ENCODE measurements at places on chromosomes 5 and 9.
A peak's percentile ranks its signal among the peaks of the same experiment; 100 is the strongest.

- DNase-seq = no peak
Measured at GRCh38 chr5:53360811-53361210, 119.6 kb upstream of the FST start.

GRCh38 chr9:16206518-16206917 lies 653.7 kb downstream of the CCDC171 start:
- no peak for DNase-seq

GRCh38 chr9:34744295-34745221 lies 34.6 kb upstream of the CCL21 start:
- peak; percentile 25 for DNase-seq

DNA sequence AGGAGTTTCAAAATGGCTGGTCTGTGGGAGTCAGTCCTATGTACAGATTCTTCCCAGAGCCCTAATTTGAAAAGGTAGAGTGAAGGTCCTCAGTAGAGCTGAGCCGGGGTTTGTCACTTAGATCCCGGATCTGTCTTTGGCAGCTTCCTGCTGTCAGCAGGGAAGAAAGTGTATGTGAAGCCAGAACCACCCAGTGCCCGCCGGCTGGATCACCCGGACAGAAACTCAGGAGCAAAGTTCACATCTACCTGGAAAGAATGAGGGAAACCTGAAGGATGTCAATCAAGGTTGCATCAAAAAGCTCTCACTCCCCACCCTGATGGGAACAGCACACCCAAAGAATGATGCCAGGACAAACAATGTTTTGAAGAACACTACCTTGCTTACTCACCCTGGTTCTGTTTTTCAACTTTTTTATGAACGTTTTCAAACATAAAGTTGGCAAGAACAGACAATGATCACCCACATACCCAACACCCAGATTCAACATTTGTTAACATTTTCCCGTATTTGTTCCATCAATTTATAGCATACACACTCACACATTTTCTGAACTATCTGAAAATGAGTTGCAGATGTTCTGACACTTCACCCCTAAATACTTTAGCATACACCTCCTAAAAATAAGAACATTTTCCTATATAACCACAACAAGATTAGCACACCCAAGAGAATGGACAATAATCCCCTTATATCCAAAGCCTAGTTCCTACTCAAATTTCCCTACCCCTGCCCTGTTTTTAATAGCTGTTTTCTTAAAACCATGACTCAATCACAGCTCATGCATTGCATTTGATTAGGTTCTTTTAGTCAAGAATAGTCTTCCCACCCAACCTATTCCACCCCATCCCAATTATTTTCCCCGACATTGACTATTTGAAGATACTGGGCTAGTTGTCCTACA lies 133.9 kb downstream of the LHFPL2 start:
- peak; percentile 52 for DNase-seq

DNA sequence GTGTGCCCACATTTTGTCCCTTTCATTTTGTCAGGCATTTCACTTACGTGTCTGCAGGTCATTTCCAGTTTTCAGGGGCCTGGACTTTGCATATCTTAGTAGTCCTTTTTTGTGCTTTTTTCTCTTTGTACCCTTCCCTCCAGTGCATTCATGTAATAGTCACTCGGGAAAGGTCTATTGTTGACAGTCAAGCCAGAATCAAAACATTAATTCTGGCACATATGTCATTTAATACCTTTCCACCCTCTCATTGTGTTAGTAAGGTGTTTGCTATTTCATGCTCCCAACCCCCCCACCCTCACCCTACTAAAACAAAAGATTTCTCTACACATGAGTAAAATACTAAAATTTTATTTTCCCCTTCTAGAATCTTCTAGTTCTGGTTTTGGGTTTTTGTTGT lies 42.7 kb downstream of the UGCG start:
- no peak for DNase-seq

DNA sequence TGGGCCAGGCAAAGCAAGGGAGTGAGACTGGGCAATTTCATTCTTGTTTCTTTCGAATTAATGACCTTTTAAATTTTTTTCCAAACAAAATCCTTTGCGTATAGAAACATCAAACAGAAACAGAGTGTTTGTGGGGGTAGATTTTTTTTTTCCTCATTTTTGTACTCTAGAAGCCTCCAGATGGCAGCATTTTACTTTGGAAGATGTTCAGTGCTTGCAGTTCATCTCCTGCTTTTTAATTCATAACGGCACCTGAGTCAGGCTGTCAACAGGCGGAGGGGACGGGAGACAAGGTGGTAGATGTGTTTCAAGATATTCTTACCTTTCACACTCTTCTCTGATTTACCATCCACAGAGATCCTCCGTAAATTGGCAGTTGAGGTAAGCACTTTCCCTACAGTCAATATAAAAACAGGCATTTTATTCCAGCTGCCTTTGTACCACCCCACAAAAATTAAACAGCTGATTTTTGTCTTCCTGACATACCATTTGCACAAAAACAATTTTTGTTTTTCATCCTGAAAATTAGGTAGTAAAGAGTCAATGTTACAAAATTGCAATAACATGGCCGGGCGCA lies 99.5 kb upstream of the FBXL17 start:
- DNase-seq = peak; percentile 39

- no peak for DNase-seq
Measured at GRCh38 chr9:90999425-91000397, 198.1 kb downstream of the SYK start.

GRCh38 chr5:134029156-134029555 lies 24.4 kb upstream of the VDAC1 start:
- no peak for DNase-seq

- DNase-seq = peak; percentile 40
Measured at GRCh38 chr5:172713113-172713808, 57.7 kb downstream of the DUSP1 start.

GRCh38 chr5:165231821-165232508 lies 1726.5 kb downstream of the MAT2B start:
- no peak for DNase-seq

DNA sequence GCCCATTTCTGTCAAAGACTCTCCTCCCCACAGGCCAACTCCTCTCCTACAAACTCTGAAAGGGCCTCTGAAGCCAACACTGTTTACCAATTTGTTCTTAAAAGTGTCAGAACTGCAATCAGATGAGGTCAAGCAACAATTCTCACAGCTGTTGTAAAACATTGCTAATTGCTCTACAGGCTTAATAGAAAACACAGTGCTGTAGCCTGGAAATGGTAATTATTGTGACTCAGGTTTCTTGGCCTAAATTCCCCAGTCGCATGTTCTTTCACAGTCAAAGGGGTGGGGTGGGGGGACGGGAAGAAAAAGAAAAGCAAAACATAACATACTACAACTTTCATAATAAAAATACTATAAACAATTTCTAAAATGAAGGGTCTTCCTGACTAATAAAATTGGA lies 343.2 kb downstream of the DMAC1 start:
- no peak for DNase-seq

DNA sequence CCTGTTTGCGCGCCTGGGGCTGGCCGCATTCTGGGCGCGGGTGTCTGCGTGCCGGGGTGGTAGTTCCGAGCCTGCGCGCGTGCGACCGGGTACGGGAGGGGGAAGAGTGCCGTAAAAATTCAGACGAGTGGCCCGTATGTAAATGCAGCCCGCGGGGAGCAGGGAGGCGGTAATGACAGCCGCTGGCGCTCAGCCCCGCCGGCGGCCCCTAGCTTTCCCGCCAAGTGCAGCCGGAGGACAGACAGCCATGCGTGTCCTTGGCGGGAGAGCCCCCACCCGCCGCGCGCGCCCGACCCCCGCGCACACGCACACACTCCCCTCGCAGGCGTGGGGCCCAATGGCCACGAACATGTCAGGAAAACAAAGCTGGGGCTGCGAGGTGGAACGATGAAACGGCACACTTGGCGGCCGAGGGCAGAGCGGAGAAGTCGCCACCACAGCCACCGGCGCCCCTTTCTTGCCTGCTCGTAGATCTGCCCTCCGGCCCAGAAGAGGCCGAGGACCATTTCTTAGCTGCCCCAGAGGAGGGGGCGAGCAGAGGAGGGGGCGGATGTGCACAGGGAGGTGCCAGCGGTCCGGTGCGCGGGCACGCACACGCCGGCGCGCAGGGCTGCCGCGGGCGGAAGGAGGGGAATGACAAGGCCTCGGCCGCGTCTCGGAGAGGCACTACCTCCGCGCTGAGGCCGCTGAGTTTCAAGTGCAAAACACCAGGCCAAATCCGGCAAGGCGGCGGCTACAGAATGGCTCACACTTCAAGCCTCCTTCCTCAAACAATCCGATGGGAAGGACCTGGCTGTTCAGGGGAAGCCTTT lies 208.4 kb downstream of the MEF2C start:
- DNase-seq = no peak

DNA sequence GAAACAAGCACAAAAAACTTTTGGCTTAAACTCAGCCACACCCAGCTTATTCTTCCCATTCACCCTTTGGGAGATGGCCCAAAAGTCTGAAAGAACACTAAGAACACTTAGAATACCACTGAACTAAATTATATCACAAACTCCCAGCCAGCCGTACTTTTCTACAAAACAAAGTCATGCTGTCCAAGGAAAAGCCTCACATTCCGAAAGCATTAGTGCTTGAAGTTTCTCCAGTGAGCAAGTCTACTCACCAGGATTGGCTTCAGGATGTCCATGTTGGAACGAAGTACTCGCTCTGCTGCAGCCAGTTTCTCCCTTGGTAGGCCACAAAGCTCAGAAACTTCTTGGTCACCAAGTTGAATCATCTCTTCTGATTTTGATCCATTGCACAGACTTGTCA lies 69.7 kb downstream of the ABCA1 start:
- no peak for DNase-seq

GRCh38 chr5:43036856-43037635 lies 3.1 kb downstream of the ANXA2R start:
- no peak for DNase-seq

- DNase-seq = no peak
Measured at GRCh38 chr9:123453076-123453667, 97.2 kb downstream of the CRB2 start.

- DNase-seq = peak; percentile 38
Measured at GRCh38 chr5:138468133-138468965, 3.1 kb downstream of the EGR1 start.

GRCh38 chr5:59174248-59174844 lies 591.5 kb downstream of the RAB3C start:
- DNase-seq = peak; percentile 68

GRCh38 chr5:156588306-156588705 lies 261.3 kb downstream of the SGCD start:
- no peak for DNase-seq

DNA sequence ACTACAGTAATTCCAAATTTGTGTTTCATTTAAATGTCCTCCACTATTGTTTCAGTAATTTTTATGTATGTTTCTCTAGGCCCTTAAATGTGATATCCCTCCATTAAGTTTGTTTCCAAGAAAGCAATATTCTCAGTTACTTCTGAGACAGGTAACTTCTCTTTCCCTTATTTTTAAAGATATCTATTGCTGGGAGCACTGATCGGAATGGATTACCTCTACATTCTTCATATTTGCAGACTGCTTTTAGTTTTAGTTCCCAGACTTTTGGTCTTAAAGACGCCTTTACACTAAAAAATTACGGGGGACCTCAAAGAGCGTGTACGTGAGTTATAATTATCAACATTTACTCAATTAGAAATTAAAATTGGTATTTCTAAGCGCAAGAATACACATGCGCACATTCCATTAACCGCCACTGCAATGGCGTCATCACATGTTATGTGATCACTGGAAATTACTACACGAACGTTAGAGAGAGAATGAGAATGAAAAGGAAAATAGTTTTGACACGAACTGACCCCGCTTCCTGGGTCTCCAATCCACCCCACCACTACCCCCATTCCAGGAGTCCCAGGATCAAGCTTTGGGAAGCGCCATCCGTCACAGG lies 519 bp upstream of the RAD50 start:
- no peak for DNase-seq

DNA sequence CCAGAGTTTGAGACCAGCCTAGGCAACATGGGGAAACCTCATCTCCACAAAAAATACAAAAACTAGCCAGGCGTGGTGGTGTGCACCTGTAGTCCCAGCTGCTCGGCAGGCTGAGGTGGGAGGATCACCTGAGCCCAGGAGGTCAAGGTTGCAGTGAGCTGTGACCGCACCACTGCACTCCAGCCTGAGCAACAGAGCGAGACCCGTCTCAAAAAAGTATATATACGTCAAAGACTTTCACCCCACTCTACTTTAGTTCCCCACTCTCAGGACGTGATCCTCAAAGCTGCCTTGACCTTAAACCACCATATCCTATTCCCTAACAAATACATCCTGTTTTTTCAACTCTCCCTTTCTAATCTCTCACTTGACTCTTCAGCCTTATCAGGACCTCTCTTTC lies 41.0 kb downstream of the PCDHGC5 start:
- DNase-seq = no peak
